Stimulated activated CD4-positive, alpha-beta T cell treated with anti-CD3 and anti-CD28 coated beads, TNF-alpha, amount 100 ng/mL, for 1 hour (primary cell): ENCODE measurements at places on chromosomes 5 and 9.

DNA sequence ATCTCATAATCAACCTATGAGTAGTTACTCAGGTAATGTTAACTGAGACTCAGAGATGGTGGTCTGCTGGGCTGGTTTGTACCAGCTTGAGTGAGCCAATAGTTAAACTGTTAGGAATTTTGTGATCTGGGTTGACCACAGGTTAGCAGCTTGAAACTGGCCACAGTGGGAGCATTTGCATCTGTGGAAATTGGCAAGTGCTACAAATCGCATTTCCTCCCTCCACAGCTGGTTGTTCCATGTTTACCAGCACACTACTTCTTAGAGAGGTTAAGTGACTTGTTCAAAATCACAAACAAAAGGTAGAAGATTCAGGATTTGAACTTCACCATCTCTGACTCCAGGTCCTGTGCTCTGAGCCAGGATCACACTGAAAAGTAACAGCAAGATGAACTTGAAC lies 446.9 kb upstream of the CLINT1 start:
- no peak for DNase-seq

DNA sequence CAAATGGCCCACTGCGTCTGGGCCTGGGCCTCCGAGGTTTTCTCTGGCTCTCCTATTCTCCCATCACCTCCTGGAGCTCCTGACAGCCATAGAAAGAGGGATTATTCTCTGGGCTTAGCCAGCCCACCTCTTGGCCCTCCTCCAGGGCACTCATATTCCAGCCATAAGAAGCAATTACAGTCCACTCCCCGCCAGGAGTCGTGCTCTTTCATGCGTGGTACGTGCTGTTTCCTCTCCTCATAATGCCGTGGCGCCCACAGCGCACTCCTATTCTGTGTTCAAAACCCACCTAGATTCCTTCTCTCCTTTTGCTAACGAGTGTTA lies 240.8 kb upstream of the ZNF462 start:
- no peak for DNase-seq

GRCh38 chr5:89991592-89991991 lies 418.0 kb downstream of the CETN3 start:
- DNase-seq = no peak

DNA sequence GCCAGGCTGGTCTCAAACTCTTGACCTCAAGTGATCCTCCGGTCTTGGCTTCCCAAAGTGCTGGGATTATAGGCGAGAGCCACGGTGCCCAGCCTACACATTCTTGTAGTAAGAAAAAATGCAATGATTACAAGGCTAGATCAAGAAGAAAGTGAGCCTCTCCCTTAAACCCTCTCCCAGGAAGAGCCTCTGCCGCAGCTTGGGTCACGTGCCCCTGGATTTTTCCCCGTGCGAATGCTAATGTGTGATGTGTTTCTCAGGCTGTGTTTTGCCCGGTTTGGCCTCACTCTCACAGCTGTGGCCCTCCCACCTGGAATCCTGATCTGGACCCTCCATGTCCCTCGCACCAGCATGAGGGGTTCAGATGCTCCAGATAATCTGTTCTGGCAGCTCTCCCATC lies 6.9 kb downstream of the PLPP7 start:
- DNase-seq = no peak

DNA sequence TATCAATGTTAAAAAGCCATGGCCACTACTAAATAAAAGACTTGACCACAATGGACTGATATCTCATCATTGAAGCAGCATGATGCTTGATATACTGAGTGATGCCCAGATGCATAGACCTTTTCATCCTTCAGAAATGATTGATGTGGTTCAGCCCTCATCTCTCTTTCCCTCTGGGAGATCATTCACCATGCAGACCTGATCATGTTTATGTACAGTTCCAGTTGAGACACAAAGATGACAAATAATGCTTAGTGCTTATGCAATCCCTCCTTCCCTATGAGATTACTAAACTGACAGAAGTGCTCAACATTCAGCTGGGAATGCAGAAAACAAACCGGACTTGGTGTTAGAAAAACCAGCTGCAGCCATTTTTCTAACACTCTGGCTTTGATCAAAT lies 91.9 kb upstream of the TLR4 start:
- DNase-seq = no peak
